ENCODE measurements at places on chromosomes 11 and 22.

GRCh38 chr22:46776876-46777608 is 14.6 kb downstream of the TBC1D22A start:
- DNase-seq = no peak

GRCh38 chr11:70662691-70663098 is 264.4 kb downstream of the CTTN start:
- no peak for DNase-seq

GRCh38 chr11:60924110-60924905 is at the start of gene TMEM132A:
Gene TMEM132A, plus strand, starts transcription at chr11:60924460. Its CDS starts 174 bp downstream, at chr11:60924634.
- DNase-seq = no peak

GRCh38 chr11:68617925-68618809 is 66.2 kb upstream of the GAL start:
- DNase-seq = no peak

DNA sequence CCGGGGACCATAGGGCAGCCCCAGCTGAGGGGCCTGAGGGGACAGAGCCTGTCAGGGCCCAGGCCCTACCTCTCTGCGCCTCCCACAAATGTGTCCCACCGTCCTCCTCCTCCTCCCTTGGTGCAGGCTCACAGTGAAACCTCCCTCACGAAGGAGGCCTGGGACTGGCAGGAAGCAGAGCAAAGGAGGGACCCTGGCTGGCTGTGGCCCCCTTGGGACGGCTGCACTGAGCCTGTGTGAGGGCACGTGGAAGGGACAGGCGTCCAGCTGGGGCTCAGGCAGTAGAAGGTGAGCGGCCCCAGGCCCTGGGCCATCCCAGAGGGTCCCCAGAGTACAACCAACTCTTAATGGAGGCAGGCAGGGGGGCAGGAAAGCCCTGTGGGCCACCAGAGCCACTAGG is 60.7 kb downstream of the ELFN2 start:
- DNase-seq = no peak

- no peak for DNase-seq
These were observed 5.7 kb downstream of the PRR5 start for GRCh38 chr22:44707752-44708151.

DNA sequence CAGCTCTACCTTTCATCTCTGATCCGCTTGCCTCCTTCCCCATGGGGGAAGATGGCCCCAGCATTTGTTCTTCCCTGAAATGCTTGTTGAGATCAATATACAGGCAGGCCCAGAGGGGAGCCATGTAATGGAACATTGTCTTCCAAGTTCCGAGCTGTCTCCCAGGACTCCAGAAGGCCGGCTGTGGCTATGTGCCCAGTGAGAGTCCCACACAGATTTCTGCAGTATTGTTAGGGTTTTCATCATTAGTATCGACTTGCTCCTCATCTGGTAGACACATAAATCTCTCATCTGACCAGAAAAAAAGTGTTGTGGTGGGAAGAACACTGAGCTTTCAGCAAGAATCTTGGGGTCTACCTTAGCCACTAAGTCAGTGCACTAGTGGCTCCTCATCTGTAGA is 163.4 kb downstream of the TRIM29 start:
- no peak for DNase-seq

DNA sequence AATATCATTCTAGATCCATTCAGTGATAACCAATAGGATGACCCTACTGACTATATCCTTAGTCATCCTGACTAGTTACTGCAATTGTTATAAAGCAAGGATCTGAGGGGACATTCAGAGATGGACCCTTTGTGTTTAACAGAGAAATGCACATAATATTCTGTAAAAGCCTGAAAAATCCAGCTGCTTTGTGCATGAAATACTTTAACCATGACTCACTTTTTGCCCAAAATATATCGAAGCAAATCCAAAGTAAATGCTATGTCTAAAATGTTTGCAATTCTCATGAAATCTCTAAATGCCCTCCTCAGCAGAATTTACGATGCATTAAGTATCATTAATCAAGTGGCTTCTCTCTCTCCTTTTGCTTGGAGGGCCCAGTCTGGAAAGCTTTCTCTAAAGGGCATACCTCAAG is 178.8 kb upstream of the MTMR2 start:
- no peak for DNase-seq

DNA sequence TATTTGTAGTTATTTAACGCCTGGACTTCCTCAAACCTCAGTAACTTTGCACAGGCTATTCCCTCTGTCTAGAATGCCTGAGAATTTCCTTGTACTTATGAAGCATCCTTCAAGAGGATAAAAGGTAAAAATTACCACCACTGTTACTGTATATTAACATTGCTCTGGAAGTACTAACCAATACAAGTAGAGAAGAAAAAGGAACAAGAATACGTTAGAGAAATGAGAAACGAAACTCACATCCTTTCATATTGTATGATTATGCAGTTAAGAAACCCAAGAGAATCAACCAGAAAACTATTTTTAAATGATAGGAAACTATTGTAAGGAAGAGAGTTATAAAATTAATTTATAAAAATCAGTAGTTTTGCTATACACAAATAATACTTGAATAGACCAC is 48.2 kb upstream of the OR5P2 start:
- DNase-seq = no peak

- DNase-seq = no peak
These were observed 101.1 kb upstream of the VPREB1 start for GRCh38 chr22:22143448-22143847.

DNA sequence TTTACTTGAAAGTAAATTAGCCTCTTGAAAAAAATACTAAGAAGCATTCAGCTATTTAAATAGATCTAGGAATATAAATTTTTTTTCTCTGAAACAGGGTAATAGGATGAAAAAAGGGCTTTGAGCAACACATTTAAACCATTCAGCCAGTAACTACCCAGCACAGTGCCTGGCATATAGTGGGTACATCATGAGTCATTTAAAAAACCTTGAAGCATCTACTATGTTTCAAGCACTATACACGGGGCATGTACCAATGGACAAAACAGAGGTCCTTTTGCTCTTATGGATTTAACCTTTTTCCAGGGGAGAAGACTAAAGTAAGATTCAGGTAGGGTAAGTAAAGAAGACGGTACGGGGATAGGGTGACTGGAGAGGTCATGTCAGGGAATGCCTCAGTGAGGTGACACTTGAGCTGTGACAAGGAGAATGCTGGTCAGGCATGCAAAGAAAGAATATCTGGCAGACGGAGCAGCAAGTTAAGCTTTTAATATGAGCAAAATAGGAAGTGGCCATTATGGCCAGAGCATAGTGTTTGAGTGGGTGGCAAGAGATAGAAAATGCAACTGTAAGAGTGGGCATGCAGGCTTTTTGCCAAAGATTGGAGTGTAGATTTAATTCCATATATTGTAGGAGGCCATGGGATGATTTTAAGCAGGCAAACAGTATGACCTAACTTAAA is 101.1 kb downstream of the HIPK3 start:
- no peak for DNase-seq

DNA sequence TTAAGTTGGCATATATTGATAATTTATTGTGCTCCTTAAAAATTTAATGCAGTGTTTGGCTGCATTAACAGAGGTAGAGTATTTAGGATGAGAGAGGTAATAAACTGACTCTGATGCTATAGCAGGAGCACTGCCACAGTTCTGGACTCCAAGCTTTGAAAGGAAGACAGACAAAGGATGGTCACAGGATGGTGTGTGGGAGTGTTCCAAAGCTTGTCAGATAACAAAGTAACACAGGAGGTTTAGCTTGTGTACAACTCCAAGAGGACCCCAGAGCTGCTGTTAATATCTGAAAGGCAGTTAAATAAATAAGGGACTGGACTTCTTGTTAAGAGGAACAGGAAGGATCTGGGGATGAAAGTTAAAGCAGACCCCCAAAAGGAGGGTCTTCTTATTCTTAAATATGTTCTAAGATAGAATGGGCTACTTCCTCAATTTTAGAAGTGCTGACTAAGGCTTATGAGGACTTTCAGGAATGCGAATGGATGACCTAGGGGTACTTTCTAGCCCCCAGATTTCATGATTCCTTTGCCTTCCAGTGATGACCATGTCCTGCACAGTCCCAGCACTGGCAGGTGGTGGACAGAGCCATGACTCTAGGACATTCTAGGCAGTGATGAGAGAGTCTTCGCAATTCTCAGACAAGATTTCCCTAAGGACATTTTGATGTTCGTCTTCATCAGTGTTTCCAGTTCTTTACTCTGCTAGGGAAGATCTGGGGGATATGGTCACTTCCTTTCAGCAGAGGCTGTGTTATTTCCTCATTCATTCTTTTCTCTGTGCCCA is 149.1 kb upstream of the RASSF10 start:
- no peak for DNase-seq

- no peak for DNase-seq
These were observed 2.0 kb downstream of the PVALB start for GRCh38 chr22:36814801-36815200.

DNA sequence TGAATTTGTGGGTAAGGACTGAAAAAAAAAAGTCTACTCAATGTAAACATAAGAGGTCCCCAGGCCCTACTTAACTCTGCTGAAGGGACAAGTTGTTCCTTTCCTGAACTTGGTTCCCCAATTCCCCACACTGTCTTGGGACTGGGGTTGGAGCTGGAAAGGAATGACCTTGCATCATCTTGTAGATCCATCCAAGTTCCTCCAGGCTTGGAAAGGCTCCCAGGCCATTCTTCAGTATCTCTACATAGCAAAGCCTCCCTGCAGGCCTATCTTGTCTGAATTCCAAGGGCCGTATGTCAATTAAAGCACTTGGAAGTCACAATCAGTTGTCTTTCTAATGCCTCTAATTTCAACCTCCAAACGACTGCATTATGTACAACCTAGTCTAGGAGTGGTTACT is 361.2 kb downstream of the TMEM135 start:
- DNase-seq = no peak

GRCh38 chr22:28034145-28034759 is 115.2 kb upstream of the PITPNB start:
- DNase-seq = no peak

DNA sequence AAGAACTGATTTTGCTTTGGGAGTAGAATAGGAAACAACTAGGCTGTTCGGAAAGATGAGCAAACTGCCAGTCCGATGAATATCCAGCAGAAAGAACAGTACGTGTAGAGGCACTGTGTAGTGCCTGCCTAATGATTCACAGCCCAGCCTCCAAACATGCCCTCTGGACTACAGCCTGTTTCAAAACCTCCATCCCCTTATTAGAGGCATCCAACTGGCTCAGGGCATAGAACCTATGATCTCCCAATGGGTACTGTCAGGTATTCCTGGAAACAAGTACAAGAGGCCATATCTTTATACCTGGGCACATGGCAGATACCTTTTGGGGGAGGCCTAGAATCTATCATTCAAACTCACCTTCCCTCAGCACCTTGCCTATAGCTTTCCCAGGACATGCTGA is 4.9 kb downstream of the RRP8 start:
- DNase-seq = no peak

DNA sequence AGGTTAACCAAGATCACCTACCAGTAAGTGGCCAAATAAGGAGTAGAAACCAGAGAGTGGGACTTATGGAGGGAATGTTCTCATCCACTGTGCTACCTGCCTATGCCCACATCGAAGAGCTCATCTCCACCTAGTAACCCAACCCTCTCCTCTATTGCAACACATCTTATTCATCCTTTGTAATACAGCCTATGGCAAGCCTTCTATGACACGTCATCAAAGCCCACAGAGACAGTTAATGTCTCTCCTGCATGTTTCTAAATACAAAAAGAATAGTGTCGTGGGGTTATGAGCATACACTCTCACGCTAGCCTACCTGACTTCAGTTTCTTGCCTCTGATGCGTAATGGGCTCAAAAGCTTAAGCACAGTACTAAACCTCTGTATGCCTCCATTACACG is 1158.1 kb upstream of the TENM4 start:
- no peak for DNase-seq

DNA sequence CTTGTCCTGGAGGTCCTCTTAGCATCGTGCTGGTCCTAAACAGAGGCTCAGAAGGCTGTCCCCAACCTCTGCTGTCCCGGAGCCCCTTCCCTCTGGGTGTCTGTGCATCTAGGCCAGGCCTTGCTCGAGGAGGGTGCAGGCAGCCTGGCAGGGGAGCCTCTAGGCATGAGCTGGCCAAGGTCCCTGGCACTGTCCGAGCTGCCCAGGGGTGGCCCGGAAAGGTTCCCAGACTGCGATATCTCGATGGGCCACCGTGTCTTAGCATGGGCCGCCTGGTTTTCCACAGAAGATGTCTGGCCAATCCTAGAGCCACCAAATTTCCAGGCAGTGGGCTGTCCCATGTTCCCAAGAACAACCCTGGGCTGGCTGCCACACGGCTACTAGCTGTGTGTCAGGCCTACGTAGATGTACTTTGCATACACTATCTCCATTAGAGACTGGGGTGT is 24.6 kb upstream of the SMIM38 start:
- DNase-seq = no peak

- no peak for DNase-seq
These were observed 1.7 kb downstream of the CYB5R2 start for GRCh38 chr11:7671347-7672215.

DNA sequence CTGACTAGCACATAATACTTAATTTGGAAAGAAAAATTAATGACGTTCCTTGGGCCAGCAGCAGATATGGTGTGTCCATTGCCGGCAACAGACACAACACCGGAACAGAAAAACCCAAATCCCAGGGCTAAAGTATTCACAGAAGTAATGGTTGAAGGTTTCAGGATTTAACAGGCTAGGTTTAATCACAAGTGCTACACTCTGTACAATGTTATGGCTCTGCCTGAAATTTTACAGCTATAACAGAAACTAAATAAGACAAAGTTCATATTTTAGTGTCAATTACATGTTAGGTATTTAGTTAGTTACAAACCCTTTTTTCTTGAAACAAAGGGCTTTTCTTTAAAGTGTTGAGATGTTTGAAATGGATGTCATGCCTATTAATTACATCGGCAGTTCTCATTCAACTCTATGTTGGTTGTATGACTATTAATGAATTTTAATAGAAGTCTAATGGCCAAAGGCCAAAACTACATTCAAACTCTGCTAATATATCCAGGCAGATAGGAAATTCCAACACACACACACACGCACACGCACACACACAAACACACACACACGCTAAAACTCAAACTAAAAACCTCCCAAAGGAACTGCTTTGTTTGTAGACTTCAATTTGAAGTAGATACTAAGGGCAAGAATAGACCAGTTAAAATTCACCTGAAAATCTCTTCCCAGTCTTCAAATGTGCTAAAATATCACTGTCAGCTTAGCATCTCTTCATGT is 27.8 kb upstream of the CLNS1A start:
- DNase-seq = no peak

- no peak for DNase-seq
These were observed 92.8 kb upstream of the DRD2 start for GRCh38 chr11:113567867-113568544.

- DNase-seq = no peak
These were observed 14.9 kb downstream of the SAMM50 start for GRCh38 chr22:43969989-43970755.

GRCh38 chr11:14184028-14184940 is 174.7 kb downstream of the RRAS2 start:
- no peak for DNase-seq

- no peak for DNase-seq
These were observed 2.0 kb upstream of the MAPK11 start for GRCh38 chr22:50272044-50272802.

GRCh38 chr11:47495011-47495855 is 46.3 kb upstream of the RAPSN start:
- DNase-seq = no peak
